ENCODE measurements at places on chromosomes 12 and 14.

DNA sequence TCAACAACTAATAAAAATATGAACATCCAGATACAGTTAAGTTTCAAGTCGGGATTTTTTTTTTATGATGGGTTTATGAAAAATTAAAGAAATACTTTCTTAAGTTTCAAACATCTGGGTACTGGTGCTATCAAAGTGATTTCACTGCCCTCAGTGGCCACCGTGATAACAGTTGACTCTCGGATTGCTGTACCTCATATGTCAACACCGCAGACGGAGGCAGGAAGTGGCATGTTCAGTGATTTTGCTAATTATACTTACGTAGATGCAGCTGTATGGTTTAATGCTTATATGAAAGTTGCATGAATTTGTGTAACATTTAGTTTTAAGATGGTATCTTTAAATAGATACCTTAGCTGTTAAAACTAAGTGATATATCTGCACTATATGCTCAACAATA, 20.8 kb upstream of the FBLN5 start:
- no peak for DNase-seq

DNA sequence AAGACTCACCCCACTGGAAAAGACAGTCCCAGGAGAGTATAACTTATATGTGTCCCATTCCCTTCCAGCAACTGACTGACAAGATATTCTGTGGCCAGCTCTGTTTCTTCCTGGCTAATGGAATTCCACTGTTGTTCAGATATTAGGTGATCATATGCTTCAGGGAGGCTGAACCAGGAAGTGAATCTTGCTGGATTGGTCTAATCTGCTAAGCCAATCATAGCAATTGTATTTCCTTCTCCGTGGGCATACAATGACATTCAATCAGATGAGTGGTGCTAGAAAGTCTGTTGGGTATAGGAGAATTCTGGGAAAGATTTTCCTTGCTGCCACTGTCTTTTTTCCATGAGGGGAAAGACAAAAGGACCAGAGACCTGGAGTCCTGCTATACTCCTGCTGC, 12.1 kb downstream of the PYGL start:
- no peak for DNase-seq

- no peak for DNase-seq
Measured at GRCh38 chr12:8507596-8507995, 5.7 kb upstream of the CLEC4D start.

- DNase-seq = no peak
Measured at GRCh38 chr12:108622421-108622820, 11.3 kb downstream of the SELPLG start.

GRCh38 chr12:28799348-28799747, 349.7 kb upstream of the FAR2 start:
- DNase-seq = no peak

DNA sequence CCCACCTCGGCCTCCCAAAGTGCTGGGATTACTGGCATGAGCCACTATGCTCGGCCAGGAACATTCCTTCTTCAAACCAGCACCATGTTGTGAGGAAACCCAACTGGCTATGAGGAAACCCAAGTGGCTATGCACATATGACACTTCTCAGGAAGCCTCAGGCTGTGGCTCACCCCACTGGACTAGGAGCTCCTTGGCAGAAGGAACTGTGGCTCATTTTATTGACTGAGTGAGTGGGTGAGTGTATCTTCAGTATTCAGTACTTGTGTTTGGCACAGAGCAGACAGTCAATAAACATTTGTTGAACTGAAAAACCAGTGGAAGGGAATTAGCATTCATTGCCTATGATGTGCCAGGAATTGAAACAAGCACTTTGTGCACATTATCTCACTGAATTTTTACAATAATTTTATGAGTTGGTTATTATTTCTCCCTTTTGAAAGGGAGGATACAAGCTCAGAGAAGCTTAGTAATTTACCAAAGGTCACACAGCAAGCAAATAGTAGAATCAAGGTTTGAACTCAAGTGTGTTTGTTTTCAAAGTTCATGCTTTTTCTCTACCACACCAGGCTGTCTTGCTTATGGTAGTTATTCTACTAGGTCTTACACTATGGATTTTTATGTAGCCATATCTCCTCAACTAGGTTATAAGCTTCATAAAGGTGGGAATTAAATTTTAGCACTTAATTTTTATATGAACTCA, 121.6 kb downstream of the VEZT start:
- no peak for DNase-seq

- DNase-seq = no peak
Measured at GRCh38 chr14:60101786-60102185, 10.1 kb downstream of the PCNX4 start.

GRCh38 chr12:47576289-47576945, 129.4 kb downstream of the RPAP3 start:
- peak; percentile 90 for DNase-seq

GRCh38 chr14:82710267-82710841, 1176.7 kb upstream of the SEL1L start:
- DNase-seq = no peak

GRCh38 chr12:78756936-78757335, 107.6 kb upstream of the SYT1 start:
- no peak for DNase-seq

- peak; percentile 60 for DNase-seq
Measured at GRCh38 chr12:32312049-32312670, 87.2 kb upstream of the FGD4 start.

- no peak for DNase-seq
Measured at GRCh38 chr14:81521356-81521755, 12.3 kb downstream of the SEL1L start.

DNA sequence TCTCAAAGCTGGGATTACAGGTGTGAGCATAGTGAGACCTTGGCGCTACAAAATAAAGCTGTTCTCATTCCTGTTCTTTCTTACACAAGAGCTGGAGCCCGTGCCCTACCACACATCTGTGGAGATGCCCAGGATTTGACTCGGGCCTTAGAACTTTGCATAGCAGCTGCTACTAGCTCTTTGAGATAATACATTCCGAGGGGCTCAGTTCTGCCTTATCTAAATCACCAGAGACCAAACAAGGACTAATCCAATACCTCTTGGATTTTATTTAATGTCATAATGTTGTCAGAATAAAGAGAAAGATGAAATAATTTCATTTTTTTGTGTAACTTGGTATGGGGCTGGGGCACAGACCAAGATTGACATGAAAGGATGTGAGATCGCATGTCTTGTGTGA, 7.6 kb downstream of the PNP start:
- DNase-seq = no peak

DNA sequence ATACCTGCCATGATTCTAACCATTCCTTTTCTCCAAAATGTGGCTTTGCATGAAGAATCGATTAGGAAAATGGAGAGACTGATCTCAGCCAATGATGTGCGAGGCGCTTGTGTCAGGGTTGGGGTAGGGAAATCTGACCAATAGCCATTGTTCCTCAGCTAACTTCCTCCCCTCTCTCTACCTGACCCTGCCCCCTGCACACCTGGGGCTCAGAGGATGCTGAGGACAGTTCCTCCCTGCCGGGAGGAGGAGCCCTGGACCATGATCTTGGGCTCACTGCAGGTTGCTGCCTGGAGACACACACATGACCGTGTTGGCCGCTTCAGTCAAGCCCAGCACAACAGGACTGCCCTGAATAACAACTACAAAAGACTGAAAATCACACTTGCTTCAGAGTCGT, 119.8 kb upstream of the SFSWAP start:
- no peak for DNase-seq

GRCh38 chr12:111287125-111287900, 81.6 kb downstream of the PHETA1 start:
- DNase-seq = peak; percentile 95

GRCh38 chr14:52259434-52259833, 8.1 kb upstream of the PTGDR start:
- no peak for DNase-seq

GRCh38 chr14:37583358-37584210, 11.5 kb downstream of the FOXA1 start:
- DNase-seq = peak; percentile 91

GRCh38 chr14:49134940-49135339, 451.2 kb downstream of the RPS29 start:
- no peak for DNase-seq

GRCh38 chr12:103523771-103524170, 28.0 kb upstream of the C12orf42 start:
- DNase-seq = peak; percentile 89

- DNase-seq = no peak
Measured at GRCh38 chr14:69073915-69074314, 79.0 kb downstream of the DCAF5 start.

- no peak for DNase-seq
Measured at GRCh38 chr12:100359248-100359647, 2.4 kb downstream of the SLC17A8 start.

GRCh38 chr14:36661506-36662257, at the start of gene PAX9:
TSS of gene PAX9 (plus strand) at chr14:36661860. CDS start at chr14:36662090, 230 bp downstream.
- peak; percentile 93 for DNase-seq

- DNase-seq = no peak
Measured at GRCh38 chr14:55625481-55625880, 45.5 kb downstream of the KTN1 start.

- peak; percentile 12 for DNase-seq
Measured at GRCh38 chr14:86055512-86056075, 525.6 kb downstream of the FLRT2 start.

- no peak for DNase-seq
Measured at GRCh38 chr12:123069436-123070266, 81.2 kb downstream of the PITPNM2 start.

- DNase-seq = no peak
Measured at GRCh38 chr12:71948390-71948789, 9.7 kb downstream of the TPH2 start.

GRCh38 chr14:90665321-90666000, 150.8 kb downstream of the TTC7B start:
- no peak for DNase-seq

GRCh38 chr14:69985463-69985862, 106.2 kb downstream of the SMOC1 start:
- no peak for DNase-seq

All from NCI-H1105 treated with DMSO at 0.1 percent for 48 hours (cell line).